ENCODE measurements at places on chromosomes 5 and 9.

GRCh38 chr9:116178481-116179211 lies 25.1 kb downstream of the PAPPA start:
- no peak for DNase-seq

DNA sequence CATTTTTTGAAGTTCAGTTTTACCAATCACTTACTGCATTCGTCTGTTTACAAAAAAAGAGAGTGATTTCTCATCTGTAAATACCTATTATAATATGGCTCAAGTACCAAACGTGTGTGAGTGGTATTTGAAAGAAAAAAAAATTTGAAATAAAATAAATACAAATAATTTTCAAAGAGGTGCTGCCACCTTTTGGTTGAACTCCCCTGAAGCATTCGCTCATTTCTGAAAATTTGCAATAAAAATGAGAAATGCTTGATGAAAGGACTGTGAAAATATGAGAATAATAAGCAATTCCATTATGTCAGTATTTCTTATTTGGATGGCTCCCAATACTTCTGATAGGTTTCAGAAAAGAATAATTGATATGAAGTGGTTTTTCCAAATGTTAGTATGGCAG lies 409.9 kb downstream of the CTNND2 start:
- peak; percentile 32 for DNase-seq

- no peak for DNase-seq
Observed at GRCh38 chr9:72480921-72481320, 40.5 kb upstream of the TMC1 start.

DNA sequence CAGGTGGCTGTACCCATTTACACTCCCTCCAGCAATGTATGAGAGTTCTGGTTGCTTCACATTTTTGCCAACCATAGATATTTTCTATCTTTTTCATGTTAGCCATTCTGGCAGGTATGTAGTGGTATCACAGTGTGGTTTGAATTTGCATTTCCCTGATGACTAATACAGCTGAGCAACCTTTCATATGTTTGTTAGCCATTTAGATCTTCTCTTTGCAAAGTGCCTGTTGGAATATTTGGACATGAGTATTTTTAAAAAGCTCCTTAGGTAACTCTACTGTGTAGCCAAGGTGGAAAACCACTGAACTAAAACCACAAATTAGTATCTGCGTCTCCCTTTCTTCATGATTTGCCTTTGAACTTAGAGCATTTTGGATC lies 31.9 kb downstream of the IRF1 start:
- DNase-seq, result no peak

DNA sequence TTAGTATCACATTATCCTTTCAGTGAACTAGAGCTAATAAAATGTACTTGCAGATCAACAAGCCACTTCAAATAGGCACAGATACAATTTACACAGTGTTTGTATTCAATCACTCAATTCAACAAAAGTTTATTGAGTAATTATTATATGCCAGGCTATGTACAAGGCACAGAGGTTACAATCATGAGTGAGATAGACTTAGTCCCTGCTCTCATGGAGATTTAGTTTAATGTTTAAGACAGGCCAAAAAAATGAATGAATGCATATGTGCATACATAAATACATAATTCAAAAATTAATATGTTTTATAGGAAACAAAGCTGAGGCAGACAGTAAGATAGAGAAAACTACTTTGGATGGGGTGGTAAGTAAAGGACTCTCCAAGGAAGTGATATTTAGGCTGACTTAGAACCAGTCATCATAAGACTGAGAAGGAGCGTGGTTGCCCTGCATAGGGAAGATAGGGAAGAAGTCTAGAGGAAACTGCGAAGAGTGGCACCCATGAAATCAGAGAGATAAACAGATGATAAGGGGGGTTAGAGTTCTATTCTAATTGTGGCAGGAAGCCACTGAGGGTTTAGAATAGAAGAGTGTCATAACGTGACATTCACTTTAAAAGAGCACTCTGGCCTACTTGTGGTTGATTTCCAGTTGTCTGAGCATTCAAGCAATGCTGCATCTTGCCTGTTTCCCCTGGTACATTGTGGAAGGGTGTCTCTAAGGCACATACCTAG lies 49.7 kb upstream of the GRAMD2B start:
- DNase-seq, result no peak

Data from NCI-H2171 treated with DMSO at 0.1 percent for 48 hours (cell line).